ENCODE measurements at places on chromosomes 12 and 14.

DNA sequence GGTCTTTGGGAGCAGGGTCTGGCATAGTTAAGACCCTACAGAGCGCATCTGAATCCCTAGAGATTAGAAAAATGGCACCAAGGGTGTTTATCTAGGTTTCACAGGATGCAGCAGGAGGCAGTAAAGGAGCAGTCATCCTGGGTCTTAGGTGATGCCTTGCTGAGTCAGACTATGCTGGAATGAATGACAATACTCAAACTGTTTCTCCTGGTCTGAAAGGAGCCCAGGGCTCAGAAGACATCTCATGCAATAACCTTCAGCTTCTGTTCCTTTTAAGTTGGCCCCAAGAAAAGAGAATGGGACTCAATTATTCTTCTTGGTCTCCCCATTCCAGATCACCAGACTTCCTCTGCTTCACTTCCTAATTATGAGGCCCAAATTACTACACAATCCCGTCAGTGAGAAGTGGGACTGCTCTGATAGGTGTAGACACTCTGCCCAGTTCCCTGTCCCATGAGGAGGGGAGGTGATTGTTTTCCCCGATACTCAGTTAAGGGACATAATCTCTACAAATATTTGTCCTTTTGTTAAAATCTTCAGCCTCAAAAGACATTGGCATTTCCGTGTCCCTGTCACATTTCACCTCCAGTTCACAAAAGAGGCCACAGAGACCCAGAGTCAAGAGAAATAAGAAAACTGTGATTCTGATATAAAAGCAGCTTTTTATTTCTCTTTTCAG, 14.8 kb upstream of the APOF start:
- no peaks in the 10 kb centered on the region for H3K36me3 ChIP-seq
- H3K4me1 ChIP-seq, result no peaks in the 10 kb centered on the region
- H3K27me3 ChIP-seq, result no peaks in the 10 kb centered on the region
- no peak overlapping the region for H3K27ac ChIP-seq

DNA sequence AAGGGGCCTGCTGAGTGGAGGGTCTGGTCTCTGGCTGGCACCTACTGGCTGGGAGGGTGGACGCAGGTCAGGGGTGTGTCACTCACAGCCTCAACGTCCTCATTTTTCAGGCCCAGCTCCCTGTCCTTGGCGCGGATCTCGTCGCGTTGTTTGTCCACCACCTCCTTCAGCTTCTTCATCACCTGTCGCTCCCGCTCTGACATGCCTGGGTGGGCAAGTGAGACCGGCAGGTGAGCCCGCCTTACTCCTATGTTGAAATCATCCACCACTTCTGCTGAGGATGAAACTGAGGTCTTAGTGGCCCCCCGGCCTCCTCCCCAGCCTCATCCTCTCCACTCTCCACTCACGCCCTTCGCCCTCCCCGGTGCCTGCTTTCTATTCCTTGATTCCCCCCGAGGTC, 34.2 kb downstream of the RILPL1 start:
- DNase-seq, result no peak
- H3K36me3 ChIP-seq, result peaks cover 23% of the 10 kb centered on the region
- H3K4me3 ChIP-seq, result no peak overlapping the region
- H3K27ac ChIP-seq, result no peak overlapping the region

GRCh38 chr12:103852498-103852997, 11.5 kb upstream of the NT5DC3 start:
- H3K27ac ChIP-seq, result no peak overlapping the region
- H3K27me3 ChIP-seq, result no peaks in the 10 kb centered on the region
- H3K4me3 ChIP-seq, result no peak overlapping the region
- DNase-seq, result no peak

- H3K36me3 ChIP-seq, result no peaks in the 10 kb centered on the region
- no peaks in the 10 kb centered on the region for H3K27me3 ChIP-seq
- no peak for DNase-seq
- no peak overlapping the region for H3K4me3 ChIP-seq
Measured at GRCh38 chr12:9036227-9036626, 46.9 kb downstream of the KLRG1 start.

- H3K4me1 ChIP-seq, result peaks cover 64% of the 10 kb centered on the region
- no peaks in the 10 kb centered on the region for H3K27me3 ChIP-seq
- DNase-seq, result no peak
- no peak overlapping the region for H3K4me3 ChIP-seq
- H3K36me3 ChIP-seq, result no peaks in the 10 kb centered on the region
Measured at GRCh38 chr12:104669851-104670337, 213.1 kb downstream of the CHST11 start.

- no peaks in the 10 kb centered on the region for H3K27me3 ChIP-seq
- H3K36me3 ChIP-seq, result no peaks in the 10 kb centered on the region
- H3K4me1 ChIP-seq, result peaks cover 4% of the 10 kb centered on the region
- peak; percentile 13 for DNase-seq
- no peak overlapping the region for H3K27ac ChIP-seq
Measured at GRCh38 chr12:132554845-132555630, 55.3 kb downstream of the LRCOL1 start.

DNA sequence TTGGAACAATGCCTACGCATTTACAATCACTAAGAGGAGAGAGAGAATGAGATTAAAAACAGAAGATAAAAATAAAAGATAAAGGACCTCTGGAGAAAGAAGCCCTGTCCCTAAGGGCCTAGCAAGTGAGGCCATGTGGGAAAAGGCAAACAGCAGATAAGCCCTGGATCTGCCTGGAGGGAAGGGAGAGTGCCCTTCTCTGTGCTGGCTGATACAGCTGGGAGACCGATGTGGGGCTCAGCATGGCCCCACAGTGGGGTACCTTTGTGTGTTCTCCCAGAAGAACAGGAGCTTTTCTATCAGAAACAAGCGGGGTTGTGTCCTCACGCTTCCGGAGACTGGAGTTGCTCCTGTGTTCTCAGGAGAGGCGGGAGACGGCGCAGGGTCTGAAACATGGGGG, 59.9 kb downstream of the TMCC3 start:
- no peaks in the 10 kb centered on the region for H3K27me3 ChIP-seq
- DNase-seq, result no peak
- no peaks in the 10 kb centered on the region for H3K4me1 ChIP-seq
- H3K4me3 ChIP-seq, result no peak overlapping the region
- H3K27ac ChIP-seq, result no peak overlapping the region
- H3K36me3 ChIP-seq, result no peaks in the 10 kb centered on the region

DNA sequence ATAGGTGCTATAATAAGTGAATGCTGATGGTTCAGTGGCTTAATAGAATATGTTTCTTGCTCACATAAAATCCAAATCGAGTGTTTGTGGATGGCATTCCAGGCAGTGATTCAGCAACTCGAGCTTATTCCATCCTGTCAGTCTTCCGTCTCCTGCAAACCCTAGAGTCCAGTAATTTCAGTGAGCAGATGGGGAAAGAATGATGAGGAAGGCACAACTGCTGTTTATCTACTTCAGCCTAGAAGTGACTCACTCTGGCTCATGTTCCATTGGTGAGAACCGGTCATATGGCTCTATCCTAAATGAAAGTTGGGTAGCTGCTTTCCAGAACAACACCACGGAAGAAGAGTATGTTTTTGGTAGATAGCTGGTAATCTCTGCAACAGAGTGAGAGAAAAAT, 421.8 kb upstream of the PDE3A start:
- DNase-seq, result no peak
- H3K4me1 ChIP-seq, result no peaks in the 10 kb centered on the region
- H3K4me3 ChIP-seq, result no peak overlapping the region
- no peak overlapping the region for H3K27ac ChIP-seq

DNA sequence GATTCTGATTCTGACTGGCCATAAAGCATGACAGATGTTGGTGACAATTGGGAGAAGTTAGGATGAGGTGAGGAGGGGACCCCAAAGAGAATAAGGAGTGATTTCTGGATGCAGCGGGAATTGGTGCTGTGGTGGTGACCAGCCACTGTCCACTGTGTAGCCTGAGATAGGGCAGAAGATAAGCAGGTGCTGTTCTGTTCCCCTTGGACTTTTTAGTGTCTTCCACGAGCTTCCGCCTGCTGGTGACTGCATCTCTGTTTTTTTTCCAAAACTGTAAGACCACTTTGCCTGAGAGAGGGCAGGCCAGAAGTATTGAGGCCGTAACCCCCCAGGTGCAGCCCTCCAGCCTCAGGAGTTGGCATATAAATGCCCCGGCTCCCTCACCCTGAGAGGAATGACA, 161.2 kb upstream of the MYL2 start:
- no peak overlapping the region for H3K27ac ChIP-seq
- no peaks in the 10 kb centered on the region for H3K27me3 ChIP-seq
- no peaks in the 10 kb centered on the region for H3K36me3 ChIP-seq
- no peaks in the 10 kb centered on the region for H3K4me1 ChIP-seq

GRCh38 chr12:2690348-2691005, 104.3 kb upstream of the FKBP4 start:
- peaks cover 10% of the 10 kb centered on the region for H3K36me3 ChIP-seq
- peaks cover 21% of the 10 kb centered on the region for H3K27me3 ChIP-seq
- no peaks in the 10 kb centered on the region for H3K4me1 ChIP-seq
- no peak for DNase-seq
- H3K27ac ChIP-seq, result no peak overlapping the region

DNA sequence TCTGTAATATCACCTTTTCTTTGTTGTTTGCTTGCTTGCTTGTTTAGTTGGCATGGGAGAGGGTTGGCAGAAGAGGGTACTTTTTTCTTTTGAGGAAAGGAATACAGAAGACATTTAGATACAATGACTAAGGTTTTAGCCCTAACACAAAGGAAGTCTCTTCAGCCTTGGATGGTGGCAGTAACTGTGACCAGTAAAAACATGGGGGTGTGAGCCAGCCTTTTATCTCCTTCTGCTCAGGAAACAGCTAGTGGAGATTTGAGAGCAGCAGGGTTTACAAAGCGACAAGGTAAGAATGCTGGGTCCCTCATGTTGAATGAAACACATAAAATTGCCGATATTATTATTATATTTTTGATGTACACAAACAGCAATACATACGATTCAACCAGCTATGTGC, 40.4 kb downstream of the SLC8A3 start:
- H3K27ac ChIP-seq, result no peak overlapping the region
- H3K4me1 ChIP-seq, result peaks cover 8% of the 10 kb centered on the region
- peaks cover 40% of the 10 kb centered on the region for H3K27me3 ChIP-seq
- DNase-seq, result no peak

GRCh38 chr14:104676694-104677511, 12.5 kb upstream of the INF2 start:
- no peaks in the 10 kb centered on the region for H3K36me3 ChIP-seq
- H3K4me3 ChIP-seq, result no peak overlapping the region
- peak; percentile 49 for DNase-seq
- H3K27ac ChIP-seq, result peak overlapping the region; percentile 82
- peaks cover 38% of the 10 kb centered on the region for H3K4me1 ChIP-seq
